ENCODE measurements at places on chromosomes 2 and 18.
A peak's percentile ranks its signal among the peaks of the same experiment; 100 is the strongest.

- DNase-seq, result no peak
Measured at GRCh38 chr2:70527447-70528080, 26.1 kb downstream of the TGFA start.

GRCh38 chr2:8980096-8980495 is 23.4 kb downstream of the MBOAT2 start:
- no peak for DNase-seq

GRCh38 chr2:23794234-23794633 is 132.7 kb downstream of the ATAD2B start:
- DNase-seq, result peak; percentile 72

DNA sequence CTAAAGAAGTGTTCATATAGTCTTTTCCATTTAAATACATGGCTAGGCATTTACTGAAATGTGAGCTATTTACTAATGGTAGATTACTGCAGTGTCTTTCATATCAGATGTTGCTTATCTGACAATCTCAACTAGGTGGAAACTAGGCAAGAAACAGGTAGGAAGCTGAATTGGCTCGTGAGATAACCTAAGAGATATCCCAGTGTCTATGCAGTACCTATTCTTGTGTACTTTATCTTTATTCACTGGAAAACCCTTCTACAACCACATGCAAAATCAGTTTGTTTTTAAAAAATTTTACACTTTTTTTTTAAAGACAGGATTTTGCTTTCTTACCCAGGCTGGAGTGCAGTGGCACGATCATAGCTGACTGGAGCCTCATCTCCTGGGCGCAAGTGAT is 63.8 kb downstream of the PLCL1 start:
- DNase-seq, result no peak

All from MV-4-11 (cell line).